ENCODE measurements at places on chromosomes 16 and 17.

DNA sequence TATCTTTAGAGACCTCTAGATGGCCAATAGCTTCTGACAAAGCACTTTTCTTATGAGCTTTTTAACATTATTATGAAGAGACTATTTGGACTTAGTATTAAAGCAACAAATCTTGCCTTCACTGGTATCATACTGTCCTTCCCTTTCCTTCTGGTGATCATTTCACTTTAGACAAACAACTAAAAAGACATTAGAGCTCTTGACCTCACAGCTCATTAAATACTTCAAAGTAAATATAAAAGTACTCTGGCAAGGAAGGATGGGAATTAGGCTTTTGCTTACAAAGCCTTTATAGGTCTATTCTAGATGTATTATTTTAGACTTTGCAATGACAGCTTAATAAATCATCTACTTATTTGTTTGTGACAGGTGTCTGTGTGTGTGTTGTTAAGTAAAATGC, 11.1 kb downstream of the STXBP4 start:
- no peak for DNase-seq

DNA sequence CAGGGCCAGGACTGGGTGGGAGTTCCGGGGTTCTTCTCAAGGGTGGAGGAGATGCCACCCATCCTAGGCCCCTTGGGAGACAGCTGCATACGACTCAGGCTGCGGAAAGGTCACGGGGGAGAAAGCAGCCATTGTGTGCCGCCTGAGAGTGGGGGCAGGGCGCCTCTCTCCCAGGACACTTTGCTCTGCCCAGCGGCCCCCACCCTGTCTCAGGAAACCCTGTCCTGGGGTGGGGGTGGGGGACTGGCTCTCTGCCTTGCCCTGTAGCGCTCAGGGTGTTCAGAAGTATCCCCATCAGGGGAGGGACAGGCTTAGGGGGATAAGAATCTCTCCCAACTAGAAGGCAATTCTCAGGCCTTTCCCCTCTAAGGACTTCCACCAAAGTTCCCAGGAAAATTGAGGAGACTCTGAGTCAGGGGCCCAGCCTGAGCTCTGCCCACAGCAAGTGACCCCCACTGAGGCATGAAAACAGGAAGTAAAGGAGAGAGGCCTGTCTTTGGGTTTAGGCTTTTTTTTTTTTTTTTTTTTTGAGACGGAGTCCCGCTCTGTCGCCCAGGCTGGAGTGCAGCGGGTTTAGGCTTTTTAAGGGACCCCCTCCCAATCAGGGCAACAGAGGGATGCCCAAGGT, 4.9 kb downstream of the GIT1 start:
- no peak for DNase-seq

DNA sequence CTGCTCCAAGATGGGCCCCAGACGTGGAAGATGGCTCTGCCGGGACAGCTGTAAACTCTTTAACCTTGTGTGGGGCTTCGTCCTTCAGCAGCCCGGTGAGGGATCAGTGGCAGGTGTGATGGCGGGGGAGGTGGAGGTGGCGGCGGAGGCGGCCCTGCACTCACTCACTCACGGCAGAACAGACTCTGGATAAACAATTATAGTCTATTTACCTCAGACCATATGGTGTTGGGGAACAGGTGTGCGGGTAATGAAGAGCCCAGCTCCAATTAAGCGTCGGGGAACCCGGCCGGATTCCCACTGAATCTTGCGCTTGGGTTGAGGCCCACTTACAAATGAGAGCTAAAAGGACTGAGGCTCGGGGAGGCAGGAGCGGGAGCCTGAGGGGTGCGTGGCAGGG, 104.3 kb upstream of the SDK2 start:
- DNase-seq: no peak

GRCh38 chr17:81912441-81913309, 1.5 kb upstream of the PCYT2 start:
- no peak for DNase-seq

GRCh38 chr17:54353789-54354525, 531.2 kb downstream of the KIF2B start:
- DNase-seq: peak; percentile 54

DNA sequence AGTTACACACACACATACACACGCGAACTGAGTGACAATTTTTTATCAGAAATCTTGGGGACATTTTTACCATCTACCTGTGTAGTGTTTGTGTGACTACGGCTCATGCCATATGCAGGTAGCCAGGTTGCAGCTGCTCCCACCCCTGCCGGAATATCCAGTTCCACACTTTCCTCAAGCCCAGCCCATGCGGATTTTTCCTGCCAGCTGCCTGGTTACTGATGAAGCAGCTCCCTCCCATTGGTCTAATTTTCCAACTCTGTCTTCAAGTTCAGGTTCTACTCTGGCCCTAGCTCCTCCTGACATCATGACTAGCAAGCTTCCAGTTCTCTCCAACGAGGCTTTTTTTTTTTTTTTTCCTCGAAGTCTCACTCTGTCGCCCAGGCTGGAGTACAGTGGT, 4.8 kb downstream of the GSG1L2 start:
- DNase-seq: no peak

- peak; percentile 49 for DNase-seq
Observed at GRCh38 chr17:40433551-40434415, 9.5 kb upstream of the IGFBP4 start.

- no peak for DNase-seq
Observed at GRCh38 chr16:17365591-17366298, 105.0 kb downstream of the XYLT1 start.

DNA sequence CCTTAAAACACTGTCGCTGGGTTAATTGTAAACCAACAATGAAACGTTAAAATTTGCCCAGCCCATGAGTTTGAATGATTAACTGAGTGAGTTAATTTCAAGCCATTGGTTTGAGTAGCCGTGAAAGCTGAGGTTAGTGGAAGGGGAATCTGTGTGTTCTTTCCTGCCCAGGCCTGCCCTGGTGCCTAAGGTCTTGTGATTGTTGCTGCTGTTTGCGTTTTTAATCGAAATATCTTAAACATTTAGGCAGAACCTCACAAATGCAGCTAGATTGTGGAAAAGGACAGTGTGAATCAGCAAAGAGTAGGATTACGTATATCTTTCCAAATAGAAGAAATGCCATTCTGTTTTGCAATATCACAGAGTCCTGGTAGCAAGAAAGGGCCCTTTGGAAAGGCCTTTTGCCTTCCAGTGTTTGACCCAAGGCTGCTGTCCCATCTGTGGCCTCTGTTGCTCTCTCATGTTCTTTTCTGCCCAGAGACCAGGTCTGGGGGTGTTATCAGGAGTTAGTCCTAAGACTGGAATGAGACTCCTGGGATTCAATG, 113.8 kb downstream of the MSI2 start:
- no peak for DNase-seq

DNA sequence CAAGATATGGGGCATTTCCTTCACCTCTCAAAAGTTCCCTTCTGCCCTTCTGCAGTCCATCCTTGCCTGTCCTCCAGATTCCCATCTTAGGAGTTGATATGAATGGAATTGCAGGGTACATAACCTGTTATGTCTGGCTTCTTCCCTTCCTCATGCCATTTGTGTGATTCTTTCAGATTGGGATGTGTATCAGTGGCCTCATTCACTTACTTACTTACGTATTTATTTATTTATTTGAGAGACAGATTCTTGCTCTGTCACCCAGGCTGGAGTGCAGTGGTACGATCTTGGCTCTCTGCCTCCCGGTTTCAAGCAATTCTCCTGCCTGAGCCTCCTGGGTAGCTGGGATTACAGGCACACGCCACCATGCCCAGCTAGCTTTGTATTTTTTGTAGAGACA, 6.2 kb upstream of the TMEM94 start:
- no peak for DNase-seq

DNA sequence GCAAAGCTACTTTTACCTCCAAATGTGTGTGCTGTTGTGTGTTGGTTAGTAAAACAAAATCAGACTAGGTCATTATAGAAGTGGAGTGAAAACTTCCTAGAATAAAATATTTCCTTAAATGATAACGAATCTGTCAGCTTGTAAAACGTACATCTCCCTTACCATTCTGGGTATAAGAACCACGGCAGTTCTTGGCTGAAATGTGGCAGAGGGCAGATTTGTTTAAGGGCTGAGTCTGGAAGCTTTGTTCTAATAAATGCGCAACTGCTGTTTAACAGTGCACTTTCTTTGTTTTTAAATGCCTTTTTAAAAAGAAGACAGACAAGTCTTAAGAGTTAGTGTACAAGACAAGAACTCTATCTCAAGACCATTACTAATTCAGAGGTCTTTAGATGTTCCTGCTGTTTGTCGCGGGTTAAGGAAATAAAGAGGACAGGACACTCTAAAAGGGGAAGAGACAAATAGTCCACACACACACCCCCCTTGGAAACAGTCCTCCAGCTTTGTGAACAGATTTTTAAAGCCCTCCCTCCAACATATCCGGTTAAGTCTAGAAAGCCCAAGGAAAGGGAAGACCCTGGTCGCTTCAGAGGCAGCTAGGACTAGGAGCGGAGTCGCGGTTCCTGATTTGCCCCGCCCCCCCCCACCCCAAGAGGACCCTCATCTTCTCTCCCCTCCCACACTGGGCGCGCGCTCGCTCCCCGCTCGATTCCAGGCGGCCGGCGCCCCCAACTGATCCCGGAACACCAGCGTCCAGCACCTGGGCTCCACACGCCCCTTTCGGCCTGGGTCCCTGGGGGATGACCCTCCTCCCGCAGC, 658 bp downstream of the SYNRG start:
- DNase-seq: peak; percentile 30

GRCh38 chr17:57636985-57637665, 108.0 kb downstream of the CCDC182 start:
- DNase-seq: no peak

DNA sequence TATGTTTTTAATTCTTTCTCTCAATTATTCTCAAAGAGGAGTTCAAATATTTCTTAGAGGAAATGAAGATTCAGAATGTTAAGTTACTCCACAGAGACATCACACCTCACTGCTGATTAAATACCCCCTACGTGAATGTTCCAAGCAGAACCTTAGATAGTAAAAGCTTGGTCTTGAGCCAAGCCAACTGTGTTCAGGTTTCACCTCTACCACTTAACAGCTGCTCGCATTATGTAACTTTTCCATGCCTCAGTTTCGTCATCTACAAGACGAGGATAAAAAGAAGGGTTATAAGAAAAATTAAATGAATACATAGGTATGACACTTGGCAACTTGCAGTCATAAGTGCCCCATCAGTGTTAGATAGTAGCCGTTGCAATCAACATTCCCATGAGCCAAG, 356.2 kb downstream of the RBFOX1 start:
- DNase-seq: no peak

- DNase-seq: peak; percentile 80
Observed at GRCh38 chr17:79400989-79401703, 209.7 kb downstream of the RBFOX3 start.

GRCh38 chr16:56848029-56848936, 16.7 kb upstream of the SLC12A3 start:
- peak; percentile 91 for DNase-seq

GRCh38 chr17:79829004-79829403, 10.2 kb downstream of the CBX4 start:
- DNase-seq: no peak

- peak; percentile 92 for DNase-seq
Observed at GRCh38 chr17:48102798-48103715, 1.8 kb upstream of the CBX1 start.

- peak; percentile 5 for DNase-seq
Observed at GRCh38 chr17:21212826-21213637, 929 bp downstream of the TMEM11 start.

GRCh38 chr17:27481327-27481726, 25.1 kb downstream of the KSR1 start:
- DNase-seq: no peak

DNA sequence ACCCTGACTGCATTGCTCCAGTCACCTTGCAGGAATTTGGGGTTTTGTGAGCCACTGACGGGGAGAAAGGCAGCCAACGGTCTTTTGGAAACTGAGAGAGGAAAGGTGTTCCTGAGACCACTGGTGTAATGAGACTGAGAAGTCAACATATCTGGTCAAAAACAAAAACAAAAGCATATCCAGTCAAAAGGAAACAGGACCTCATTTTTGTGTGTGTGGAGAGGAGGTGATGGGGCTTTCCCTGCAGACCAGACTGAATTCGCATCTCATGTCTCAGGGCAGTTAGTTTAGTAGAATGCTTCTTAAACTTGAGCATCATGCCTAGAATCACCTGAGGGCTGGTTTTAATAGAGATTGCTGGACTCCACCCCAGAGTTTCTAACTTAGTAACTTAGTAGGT, 198.4 kb downstream of the COPRS start:
- no peak for DNase-seq

DNA sequence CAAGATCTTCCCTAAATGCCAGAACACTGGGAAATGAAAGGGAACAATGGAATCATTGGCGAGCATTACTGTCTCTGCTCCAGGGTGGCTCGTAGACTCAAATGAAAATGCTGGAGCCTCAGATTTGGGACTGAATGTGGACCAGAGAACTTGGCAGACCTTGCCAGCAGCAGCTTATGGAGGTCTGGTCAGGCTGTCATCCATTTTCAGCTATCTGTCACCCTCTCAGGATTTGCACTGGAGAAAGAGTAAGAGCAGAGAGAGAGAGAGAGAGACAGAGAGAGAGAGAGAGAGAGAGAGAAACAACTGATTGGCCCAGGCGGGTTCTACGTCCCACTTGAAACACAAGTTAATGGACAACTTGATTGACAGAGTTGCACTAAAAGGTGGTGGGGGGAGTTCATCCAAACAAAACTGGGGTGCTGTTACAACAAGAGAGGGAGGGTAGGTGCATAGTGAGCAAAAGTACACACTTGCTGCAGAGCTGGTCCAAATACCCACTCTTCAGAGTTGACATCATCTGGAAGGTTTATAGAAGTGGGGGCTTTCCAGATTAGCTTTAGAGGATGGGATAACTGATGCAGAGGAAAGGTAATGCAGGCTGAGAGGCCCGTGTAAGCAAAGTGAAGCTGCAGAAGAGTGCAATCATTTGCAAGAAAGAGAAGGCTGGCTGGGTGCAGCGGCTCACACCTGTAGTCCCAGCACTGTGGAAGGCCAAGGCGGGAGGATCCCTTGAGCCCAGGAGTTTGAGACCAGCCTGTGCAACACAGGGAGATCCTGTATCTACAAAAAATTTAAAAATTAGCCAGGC, 16.5 kb upstream of the NSMCE1 start:
- DNase-seq: no peak

GRCh38 chr17:46182961-46183360, 10.3 kb downstream of the KANSL1 start:
- no peak for DNase-seq

DNA sequence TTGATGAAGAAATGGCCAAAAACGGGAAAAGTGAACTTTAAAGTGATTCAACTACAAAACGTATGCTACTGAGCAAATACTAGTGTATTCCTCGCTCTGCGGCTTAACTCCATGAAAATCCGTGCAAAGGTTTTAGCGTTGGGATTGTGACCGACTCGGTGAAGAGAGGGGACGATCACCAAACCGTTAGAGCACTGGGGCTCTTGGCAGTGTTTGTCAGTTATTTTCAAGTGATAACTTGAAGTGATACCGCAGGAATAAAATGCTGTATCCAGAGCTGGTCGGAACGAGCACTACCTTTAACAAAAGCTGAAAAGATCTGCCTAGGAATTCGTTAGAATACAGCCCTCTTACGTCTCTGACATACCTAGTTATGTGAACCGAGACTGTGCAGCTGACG, 773 bp upstream of the PPM1D start:
- DNase-seq: no peak

DNA sequence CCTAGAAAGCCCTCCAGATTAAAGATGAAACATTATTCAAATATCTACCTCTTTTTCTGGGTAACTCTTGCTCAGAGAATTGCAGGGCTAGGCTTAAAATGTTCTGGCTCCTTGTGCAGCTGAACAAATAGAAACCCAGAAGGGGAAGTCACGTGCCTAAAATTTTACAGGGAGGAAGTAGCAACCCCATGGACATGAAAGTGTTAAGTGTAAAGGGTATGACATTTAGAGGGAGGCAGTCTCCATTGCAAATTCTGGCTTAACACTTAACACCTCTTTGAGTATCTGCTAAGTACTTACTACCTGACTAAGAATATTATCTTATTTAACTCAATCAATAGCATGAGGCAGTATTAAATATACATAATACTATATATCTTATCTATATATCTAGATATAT, 376.1 kb upstream of the ERCC4 start:
- no peak for DNase-seq
